ENCODE measurements at places on chromosomes 5 and 9.

DNA sequence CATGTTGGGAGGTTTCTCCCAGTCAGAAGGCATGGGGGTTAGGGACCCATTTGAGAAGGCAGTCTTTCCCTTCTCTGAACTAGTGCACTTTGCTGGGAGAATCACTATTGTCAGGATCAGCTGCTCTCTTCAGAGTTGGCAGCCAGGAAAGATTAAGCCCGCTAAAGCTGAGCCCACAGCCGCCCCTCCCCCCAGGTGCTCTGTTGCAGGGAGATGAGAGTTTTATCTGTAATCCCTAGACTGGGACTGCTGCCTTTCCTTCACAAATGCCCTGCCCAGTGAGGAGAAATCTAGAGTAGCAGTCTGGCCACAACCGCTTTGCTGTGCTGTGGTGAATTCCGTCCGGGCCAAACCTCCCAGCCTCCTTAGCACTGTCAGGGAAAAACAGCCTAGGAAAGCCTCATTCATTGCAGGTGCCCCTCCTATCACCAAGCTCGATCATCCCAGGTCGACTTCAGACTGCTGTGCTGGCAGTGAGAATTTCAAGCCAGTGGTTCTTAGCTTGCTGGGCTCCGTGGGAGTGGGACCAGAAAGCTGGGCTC lies 69.8 kb downstream of the CNTLN start:
- DNase-seq: no peak

- DNase-seq: no peak
Measured at GRCh38 chr5:81230416-81230815, 2.7 kb upstream of the CKMT2 start.

- peak; percentile 10 for DNase-seq
Measured at GRCh38 chr5:152271420-152271819, 133.7 kb downstream of the NMUR2 start.

GRCh38 chr9:33304362-33304761 lies 14.0 kb downstream of the NFX1 start:
- DNase-seq: no peak

- DNase-seq: no peak
Measured at GRCh38 chr5:54257366-54258118, 52.8 kb downstream of the ARL15 start.

DNA sequence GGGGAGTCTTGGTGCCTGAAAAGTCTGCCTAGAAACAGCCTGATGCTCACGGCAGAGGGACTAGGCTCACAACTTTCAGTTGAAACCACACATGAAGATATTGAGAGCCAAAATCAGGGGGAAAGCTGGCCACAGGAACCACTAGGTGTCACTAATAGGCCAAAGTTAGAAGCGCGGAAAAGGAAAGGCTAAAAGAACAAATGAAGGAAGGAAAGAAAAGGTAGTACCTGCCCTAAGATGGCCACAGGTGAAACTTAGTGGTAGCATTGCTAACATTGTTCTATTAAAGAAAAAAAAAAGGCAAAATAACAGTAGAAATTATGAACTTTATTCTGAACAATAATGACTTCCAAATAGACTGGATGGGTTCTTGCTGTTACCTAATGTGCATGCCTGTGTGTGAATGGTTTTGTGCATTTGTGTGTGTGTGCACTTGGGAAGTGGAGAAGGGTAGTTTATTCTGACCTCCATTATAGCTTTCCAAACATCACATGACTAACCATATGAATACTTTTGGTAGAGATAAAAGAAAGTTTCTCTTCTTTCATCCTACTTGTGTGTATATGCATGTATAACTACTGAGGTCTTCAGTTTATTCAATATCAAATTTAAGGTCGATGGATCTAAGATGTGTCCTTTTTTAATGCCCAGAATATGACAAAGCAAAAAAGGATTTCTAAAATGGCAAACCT lies 2.1 kb upstream of the RFESD start:
- DNase-seq: peak; percentile 60

DNA sequence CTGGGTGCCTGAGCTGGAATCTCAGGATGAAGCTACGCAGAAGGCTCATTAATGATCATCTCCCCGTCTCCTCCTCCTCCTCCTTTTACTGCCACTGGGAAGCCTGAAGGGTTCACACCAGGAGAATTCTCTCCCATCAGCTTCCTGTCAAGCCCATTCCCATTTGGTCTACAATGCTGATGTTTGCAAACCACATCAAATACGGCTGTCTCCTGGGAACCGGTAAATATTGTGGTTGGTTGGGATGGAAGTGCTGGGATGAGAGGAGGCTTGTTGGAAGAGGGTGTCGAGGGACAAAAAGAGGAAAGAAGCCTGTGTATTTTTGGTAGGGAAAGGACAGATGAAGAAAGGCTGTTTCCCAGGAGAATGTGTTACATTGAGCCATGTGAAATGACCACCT lies 13.2 kb upstream of the S1PR3 start:
- DNase-seq: no peak

DNA sequence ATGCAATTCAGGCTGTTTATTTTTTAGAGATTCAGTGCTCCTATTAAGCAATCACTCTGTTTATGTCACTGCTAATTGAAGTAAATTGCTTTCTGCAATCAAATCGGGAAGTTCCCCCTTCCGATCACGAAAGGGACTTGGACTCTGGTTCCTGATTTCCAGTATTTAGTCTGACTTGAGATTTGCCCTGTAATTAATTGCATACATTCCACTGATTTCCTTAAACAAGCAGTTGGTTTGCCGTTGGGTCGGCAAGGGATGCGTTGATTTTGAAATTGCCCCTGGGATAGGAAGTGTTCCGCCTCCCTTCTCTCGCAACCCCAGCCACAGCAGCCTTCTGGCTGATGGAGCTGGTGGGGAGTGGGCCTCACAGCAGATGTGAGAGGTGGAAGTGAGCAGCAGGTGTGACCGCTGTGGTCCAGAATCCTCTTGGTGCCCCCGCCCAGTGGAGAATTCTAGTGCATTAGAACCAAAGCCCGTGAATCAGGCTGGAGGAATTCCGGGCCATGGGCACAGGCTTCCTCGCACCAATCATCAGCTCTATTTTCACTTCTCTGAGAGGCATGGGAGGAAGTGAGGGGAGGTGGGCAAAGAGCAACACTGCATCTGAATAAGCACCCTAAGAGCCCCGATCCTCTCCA lies 102.5 kb downstream of the SPRY4 start:
- DNase-seq: no peak

DNA sequence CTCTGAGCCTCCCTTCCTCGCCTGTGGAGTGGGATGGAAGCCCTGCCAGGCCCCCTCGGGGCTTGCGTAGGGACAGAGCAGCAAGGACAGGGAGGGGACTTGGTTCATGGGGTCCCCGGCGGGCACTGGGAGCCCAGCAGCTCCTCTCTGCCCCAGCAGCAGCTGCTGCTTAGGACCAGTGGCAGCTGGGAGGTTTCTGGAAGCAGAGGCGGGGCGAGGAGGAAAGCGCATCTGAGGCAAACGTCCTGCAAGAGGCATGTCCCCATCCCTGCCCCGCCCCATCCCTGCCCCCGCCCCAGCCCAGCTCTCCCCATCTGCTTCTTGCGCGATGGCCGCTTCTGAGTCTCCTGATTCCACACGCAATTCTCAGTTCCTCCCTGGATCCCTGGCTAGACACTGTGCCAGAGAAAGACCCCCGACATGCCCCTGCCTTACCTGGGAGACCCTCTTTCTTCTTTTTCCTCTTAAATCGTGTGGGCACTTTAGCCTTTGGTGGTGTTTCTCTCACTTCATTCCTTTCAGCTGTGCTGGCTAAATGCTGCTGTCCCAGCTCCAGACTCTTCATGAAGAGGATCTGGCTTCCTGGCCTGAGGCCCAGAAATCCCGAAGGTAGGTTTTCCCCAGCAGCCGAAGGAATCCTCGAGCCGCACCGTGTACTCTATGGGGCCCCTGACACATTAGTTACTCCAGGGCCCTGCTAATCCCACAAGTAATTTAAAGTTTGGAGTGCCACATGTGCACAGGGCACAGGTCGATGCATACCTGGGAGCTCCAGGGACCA lies 4.4 kb upstream of the OR2S2 start:
- DNase-seq: peak; percentile 85

DNA sequence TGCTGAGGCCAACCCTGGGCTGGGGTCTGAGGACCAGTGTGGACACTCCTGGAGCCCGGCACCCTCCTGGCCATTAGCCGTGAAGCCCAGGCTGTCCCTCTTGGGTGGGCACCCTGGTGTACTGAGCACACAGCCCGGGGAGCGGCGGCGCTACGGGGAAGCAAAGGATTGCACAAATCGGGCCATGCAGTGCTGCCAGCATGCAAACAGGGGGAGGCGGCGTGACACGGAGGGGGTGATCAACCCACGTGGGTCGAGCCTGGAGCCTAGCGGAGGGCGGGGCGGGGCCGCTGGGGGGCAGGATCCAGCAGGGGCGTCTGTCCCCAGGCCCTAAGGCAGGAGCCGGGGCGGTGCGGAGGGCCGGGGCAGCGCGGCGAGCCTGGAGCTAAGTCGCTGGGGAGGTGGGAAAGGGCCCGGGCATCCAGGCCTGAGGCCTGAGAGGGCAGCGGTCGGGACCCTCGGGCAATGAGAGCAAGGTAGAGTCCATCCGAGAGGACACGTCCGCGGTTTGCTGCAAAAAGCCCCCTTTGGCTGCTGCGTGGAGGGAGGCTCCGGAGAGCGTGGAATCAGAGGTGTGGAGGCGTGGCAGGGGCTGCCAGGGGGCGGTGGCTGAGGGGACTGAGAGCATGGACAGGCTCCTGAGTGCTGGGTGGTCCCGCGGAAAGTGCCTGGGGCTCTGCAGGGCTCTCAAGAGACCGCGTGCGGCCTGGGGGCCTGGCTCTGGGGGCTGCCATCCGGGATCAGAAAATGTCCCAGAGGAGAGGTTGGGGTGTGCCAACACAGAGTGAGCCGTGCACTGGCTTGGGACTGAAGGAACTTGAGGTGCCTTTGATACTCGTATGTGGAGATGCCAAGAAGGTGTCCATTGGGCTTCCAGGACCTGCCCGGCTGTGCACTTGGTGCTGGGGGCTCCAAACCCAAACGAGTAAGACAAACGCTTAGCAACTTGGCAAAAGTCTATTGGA lies 94.2 kb downstream of the BARX1 start:
- no peak for DNase-seq

DNA sequence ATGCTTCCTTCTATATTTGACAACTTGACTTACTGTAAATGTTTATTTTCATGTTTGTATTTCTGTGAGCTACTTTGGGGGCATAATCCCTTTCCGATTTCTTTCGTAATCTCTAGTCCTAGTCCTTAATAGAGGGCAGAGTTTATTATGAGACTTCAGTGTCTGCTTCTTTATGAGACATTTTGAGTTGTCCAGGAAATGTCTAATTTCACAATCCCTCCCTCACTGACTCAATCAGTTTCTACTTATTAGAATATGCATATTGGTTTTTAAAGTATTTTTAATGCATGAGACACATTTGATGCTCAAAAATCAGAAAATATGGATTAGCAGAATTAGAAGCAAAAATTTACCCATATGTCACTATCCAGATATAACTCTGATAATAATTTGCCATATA lies 160.9 kb downstream of the FOCAD start:
- peak; percentile 9 for DNase-seq

DNA sequence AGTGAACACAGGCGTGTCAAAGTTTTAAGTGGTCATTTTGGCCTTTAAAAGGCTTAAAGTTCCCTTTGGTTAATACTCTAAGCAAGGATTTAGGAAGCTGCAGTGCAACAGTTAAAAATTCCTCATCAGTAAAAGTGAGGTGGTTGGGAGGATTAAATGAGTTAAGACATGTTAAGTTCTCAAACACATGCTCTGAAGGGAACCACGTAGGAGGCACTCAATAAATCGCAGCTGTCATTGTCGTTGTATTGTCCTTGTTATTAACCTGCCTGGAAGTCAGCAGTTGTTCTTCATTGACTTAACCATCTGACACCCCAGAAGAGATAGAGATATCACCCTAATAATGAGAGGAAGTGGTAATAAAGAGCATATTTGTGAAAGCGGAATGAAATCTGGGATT lies 247.5 kb downstream of the MARCHF11 start:
- DNase-seq: no peak

DNA sequence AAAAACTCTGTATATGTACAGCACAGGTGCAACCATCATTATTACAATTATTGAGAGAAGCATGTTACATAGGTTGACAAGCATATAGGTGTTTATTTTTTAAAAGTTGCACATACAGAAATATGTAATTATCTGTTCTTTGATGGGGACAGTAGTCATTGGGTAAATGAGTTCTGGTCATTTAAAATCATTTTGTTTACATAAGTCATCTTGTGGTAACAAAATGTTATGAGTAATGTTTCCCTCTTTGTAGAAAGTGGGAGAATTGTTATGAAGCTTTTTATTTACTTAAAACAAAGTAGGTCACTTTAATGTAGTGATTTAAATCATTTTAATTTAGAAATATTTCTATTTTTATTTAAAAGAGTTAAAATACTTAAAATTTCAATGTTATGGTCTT lies 33.8 kb upstream of the FBXL17 start:
- DNase-seq: no peak

- DNase-seq: peak; percentile 22
Measured at GRCh38 chr5:97026721-97027120, 90.8 kb downstream of the LNPEP start.

GRCh38 chr9:128494108-128494745 lies 10.3 kb upstream of the GLE1 start:
- DNase-seq: no peak

- DNase-seq: peak; percentile 81
Measured at GRCh38 chr5:89556215-89556913, 673.4 kb upstream of the MEF2C start.

- peak; percentile 30 for DNase-seq
Measured at GRCh38 chr5:39076757-39077728, 2.8 kb upstream of the RICTOR start.

- DNase-seq: no peak
Measured at GRCh38 chr9:21002040-21002439, 29.4 kb downstream of the HACD4 start.

GRCh38 chr9:104606152-104606551 lies 725 bp upstream of the OR13C2 start:
- no peak for DNase-seq

DNA sequence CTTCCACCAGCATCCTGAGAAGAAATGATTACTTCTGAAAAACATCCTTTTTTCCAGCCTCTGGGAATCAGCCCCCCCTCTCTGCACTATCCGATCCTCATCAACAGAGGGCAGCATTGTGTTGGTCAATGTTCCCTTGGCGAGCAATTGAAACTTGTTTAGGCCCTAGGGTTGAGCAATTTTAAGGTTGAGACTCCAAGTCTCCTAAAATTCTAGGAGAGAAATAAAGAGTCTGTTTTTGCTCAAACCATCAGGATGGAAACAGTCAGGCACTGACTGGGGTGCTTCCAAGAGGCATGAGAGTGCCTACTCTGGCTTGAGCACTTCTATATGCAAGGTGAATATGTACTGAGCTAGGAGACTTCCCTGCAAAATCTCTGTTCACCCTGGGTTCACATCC lies 12.4 kb upstream of the CYFIP2 start:
- DNase-seq: peak; percentile 61

DNA sequence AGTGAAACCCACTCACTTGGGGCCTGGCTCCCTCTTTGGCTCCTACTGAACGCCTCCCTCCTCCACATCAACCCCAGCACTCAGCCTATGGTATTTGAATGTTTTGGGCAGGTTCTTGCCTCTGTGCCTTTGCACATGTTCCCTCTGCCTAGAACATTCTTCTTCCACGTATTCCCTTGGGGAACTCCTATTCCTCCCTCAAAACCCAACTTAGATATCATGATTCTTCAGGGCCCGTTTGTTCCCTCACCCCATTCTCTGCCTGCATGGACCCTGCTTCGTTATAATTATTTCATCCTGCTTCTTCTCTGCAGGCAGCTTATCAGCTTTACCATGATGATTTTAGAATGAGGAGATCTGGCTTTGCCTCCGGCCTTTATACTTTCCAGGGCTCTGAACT lies 215.0 kb upstream of the IER5L start:
- no peak for DNase-seq

- DNase-seq: peak; percentile 44
Measured at GRCh38 chr9:76591256-76591950, 132.4 kb downstream of the GCNT1 start.

- DNase-seq: no peak
Measured at GRCh38 chr5:172722327-172722815, 48.6 kb downstream of the DUSP1 start.
